ENCODE measurements at places on chromosomes 11 and 22.
A peak's percentile ranks its signal among the peaks of the same experiment; 100 is the strongest.

DNA sequence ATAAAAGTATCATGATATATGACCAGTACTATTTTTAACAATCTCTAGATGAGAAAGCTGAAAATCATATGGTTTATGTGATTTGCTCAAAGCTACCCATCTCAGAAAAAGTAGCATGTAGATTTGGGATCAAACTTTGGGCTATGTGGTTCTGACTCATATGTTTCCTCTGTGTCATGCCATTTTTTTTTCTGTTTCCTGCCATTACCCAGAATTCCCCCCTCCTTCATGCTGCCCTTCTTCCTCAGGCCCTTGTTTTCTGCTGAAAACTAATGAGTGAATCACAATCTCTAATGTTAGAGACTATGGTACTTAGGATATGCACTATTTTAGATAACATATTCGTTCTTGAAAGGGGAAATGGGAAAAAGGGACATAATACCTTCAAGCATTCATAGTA, 80.7 kb downstream of the JRKL start:
- H3K36me3 ChIP-seq: no peaks in the 10 kb centered on the region
- no peak for DNase-seq
- no peak overlapping the region for H3K4me3 ChIP-seq
- H3K27me3 ChIP-seq: no peaks in the 10 kb centered on the region

GRCh38 chr11:73241300-73241699, 23.2 kb downstream of the P2RY2 start:
- no peak overlapping the region for H3K27ac ChIP-seq
- H3K27me3 ChIP-seq: no peaks in the 10 kb centered on the region
- H3K4me1 ChIP-seq: no peaks in the 10 kb centered on the region
- no peak for DNase-seq
- H3K4me3 ChIP-seq: no peak overlapping the region

- DNase-seq: no peak
- peaks cover 13% of the 10 kb centered on the region for H3K4me1 ChIP-seq
- 0 out of 3 replicates have a peak, but pooled peaks cover 2% of the 10 kb centered on the region for H3K36me3 ChIP-seq
- H3K27ac ChIP-seq: no peak overlapping the region
- H3K4me3 ChIP-seq: no peak overlapping the region
These were observed 2.0 kb upstream of the SBF1 start for GRCh38 chr22:50476868-50477267.

- no peak overlapping the region for H3K27ac ChIP-seq
- no peak for DNase-seq
These were observed 48.3 kb downstream of the MYH9 start for GRCh38 chr22:36339171-36340065.

- no peaks in the 10 kb centered on the region for H3K36me3 ChIP-seq
- no peak for DNase-seq
- H3K27ac ChIP-seq: no peak overlapping the region
- H3K4me1 ChIP-seq: 0 out of 3 replicates have a peak, but pooled peaks cover 7% of the 10 kb centered on the region
- no peaks in the 10 kb centered on the region for H3K27me3 ChIP-seq
These were observed 33.5 kb upstream of the CAT start for GRCh38 chr11:34405079-34405858.

GRCh38 chr22:29336751-29337490, 21.4 kb upstream of the RASL10A start:
- H3K4me1 ChIP-seq: peaks cover 2% of the 10 kb centered on the region
- no peak overlapping the region for H3K27ac ChIP-seq
- DNase-seq: no peak
- peaks cover 57% of the 10 kb centered on the region for H3K36me3 ChIP-seq
- H3K27me3 ChIP-seq: no peaks in the 10 kb centered on the region

DNA sequence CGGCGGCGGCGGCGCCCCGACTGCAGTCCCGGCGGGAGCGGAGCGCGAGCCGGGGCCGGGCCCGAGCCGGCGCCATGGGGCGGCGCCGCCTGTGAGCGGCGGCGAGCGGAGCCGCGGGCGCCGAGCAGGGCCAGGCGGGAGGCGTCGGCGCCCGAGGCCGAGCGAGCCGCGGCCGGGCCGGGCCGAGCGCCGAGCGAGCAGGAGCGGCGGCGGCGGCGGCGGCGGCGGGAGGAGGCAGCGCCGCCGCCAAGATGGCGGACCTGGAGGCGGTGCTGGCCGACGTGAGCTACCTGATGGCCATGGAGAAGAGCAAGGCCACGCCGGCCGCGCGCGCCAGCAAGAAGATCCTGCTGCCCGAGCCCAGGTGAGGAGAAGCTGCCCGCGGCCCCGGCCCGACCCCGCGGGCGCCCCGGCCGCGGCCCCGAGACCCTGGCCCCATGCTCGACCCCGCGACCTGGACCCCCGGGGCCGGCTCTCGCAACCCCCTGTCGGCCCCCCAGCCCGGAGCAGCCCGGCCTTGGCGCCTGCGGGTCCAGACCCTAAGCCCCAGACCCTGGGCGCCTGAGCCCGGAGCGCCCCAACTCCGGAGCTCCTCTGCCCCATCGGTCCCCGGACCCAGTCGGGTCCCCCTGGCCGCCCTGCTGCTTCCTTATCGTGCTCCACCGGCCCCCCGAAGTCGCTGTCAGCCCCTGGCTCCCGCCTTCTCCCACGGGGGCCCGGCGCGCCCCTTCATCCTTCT, at the start of gene GRK2:
TSS of gene GRK2 (plus strand) at position 25 of the 739 bp plus-strand sequence. CDS start at position 252, 227 bp downstream.
- H3K27ac ChIP-seq: peak within 1 kb of the TSS; percentile 79
- H3K27me3 ChIP-seq: no peaks in the 10 kb centered on the region
- H3K36me3 ChIP-seq: peaks cover 44% of the 10 kb centered on the region
- peaks cover 69% of the 10 kb centered on the region for H3K4me1 ChIP-seq
- peak; percentile 61 for DNase-seq
- H3K4me3 ChIP-seq: peak within 1 kb of the TSS; percentile 96
